ENCODE measurements at places on chromosomes 5 and 9. TPM values are rescaled to one million over a fixed set of nuclear protein-coding genes. Genes with fewer than 3 reads are reported as not detected.

Gene TRPM6
- total RNA-seq, result not detected

Gene BSPRY
- not detected for total RNA-seq

Gene SOX30
- not detected for total RNA-seq

Gene FXN
- total RNA-seq, result 1.7 TPM

Gene ECSCR
- total RNA-seq, result 12.6 TPM

Gene ANKRD18B
- total RNA-seq, result not detected

Gene EFNA5
- 4.4 TPM for total RNA-seq

Gene C5orf58
- total RNA-seq, result not detected

Gene SH3TC2
- 8.7 TPM for total RNA-seq

Gene GPR150
- total RNA-seq, result 0.45 TPM

Measured in smooth muscle cell of the coronary artery (primary cell).